ENCODE measurements at places on chromosomes 5 and 9.

- no peak for ATAC-seq
These were observed 148.2 kb downstream of the CAAP1 start for GRCh38 chr9:26744191-26744965.

GRCh38 chr5:94796586-94796985 lies 178.1 kb downstream of the SLF1 start:
- ATAC-seq, result no peak

DNA sequence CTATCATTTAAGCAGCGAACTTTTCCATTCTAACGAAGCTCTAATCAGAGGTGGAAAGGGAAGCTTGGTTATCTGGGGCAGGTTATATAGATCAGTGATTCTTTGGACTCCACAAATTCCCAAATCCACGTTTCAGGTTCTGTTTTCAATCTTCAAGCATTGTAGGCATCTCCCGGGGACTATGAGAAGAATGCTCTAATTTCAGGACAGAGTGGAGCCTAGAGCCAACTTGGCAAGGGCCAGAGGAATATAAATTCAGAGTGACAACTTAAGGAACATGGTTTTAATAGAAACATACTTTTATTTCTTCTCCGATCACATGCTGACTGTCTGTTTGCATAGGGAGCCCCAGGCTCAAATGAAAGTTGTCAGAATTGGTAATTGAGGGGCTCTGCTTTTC lies 514.0 kb upstream of the KLF4 start:
- no peak for ATAC-seq

GRCh38 chr9:126298063-126298801 lies 28.4 kb upstream of the MVB12B start:
- ATAC-seq, result no peak

GRCh38 chr9:112554516-112554915 lies 67.9 kb downstream of the KIAA1958 start:
- ATAC-seq, result no peak

GRCh38 chr5:17228821-17229291 lies 11.4 kb downstream of the BASP1 start:
- no peak for ATAC-seq

DNA sequence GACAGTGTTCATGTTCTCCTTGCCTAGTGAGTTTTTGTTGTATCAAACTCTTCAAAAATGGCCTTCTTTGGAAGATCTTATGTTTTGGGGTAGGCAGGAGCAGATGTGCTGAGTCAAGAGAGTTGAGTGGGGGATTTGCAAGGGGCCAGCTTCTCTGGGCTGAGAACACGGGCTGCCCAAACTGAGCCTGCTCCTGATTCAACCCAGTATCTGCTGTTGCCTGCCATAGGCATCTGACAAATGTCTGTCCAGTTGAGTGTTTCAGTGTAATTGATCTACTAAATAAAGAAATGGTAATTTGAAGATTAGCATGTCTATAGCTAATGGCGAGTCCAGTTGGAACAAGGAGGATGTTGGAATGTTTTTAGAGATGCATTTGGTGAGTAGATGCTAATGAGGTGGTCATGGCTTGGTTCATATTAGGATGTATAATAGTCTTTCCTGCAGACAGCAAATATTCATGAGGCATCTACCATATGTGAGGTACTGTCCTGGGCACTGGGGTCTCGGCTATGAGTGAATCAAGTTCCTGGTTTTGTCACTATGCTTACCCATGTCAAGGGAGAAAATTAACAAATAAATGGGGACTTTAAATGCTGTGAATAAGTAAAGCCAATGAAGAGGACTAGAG lies 119.5 kb downstream of the ADCY2 start:
- ATAC-seq, result no peak

DNA sequence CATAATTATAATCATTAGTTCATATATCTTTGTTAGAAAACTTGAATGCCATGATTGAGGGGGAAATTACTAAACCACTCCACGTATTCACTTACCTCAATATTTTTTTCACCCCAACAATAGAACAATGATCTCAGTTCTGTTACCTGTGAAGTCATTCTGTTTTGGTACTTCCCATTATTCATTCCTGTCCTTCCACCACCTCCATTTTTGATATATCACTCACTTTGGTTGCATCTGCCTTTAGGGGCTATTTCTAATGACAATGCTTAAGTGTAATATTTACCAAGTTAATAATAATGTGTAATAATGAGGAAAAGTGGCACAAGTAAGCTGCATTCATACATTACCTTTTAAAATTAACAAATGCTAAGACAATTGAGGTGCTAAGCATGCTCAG lies 218.4 kb downstream of the SPATA31D1 start:
- ATAC-seq, result no peak

- ATAC-seq, result no peak
These were observed 96.5 kb upstream of the SLC25A48 start for GRCh38 chr5:135737701-135738563.

DNA sequence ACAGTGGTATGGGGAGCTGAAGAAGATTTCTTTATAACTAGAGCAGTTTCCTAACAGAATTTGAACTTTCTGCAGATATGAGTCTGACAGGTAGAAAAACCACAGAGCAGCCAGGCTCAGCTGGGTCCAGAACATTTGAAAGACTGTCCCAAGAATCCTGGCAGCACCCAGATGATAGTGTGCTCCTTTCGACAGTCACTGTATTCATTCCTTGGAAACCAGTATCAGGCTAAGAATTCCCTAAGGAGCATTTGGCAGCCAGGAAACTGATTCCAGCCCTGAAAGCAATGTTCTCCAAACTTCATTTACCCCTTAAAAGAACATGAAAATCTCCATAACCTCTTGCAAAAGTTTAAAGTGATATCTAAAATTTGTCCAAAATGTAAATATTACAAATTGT lies 123.0 kb upstream of the MTAP start:
- ATAC-seq, result no peak

DNA sequence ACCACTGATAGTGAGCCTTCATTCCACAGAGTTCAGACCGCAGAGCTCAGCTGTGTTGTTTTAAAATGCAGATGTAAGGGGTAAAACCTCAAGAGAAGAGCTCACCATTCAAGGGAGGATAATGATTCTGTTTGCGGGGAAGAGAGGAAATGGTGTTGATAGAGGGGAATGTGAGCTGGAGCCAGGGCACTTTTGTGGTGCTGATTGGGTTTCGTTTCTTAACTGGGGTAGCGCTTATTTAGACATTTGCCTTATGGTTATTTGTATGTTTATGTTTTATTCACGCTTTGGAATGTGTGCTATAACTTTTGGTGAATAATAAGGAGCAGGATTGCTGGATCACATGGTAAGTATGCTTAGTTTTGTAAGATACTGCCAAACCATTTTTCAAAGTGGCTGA lies 42.5 kb downstream of the STXBP1 start:
- no peak for ATAC-seq

GRCh38 chr9:77224746-77225312 lies 47.5 kb downstream of the VPS13A start:
- no peak for ATAC-seq

DNA sequence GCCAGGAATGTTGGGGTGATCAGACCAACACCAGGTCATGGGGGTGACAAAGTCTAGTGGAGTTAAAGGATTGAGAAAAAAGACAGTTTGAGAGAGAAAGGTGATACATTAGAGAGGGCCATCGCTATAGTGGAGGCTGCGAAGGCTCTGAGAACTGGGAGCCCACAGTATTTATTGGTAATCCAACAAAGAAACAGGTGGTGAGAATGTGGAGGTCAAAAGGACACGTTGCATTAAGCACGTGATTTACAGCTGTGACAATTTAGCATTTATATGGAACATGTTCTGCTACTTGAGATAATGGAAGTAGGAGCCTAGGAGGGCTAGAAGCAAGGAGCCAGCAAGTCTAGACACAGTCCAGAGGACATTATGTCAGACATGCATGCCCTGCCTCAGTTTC lies 2086.5 kb upstream of the C9orf72 start:
- ATAC-seq, result no peak

GRCh38 chr5:151683986-151684588 lies 2.6 kb downstream of the SPARC start:
- no peak for ATAC-seq

- ATAC-seq, result no peak
These were observed 21.1 kb downstream of the ERCC6L2 start for GRCh38 chr9:95896580-95896979.

GRCh38 chr5:171205375-171205774 lies 103.7 kb upstream of the TLX3 start:
- ATAC-seq, result no peak

GRCh38 chr5:136033848-136034247 lies 5.1 kb downstream of the TGFBI start:
- ATAC-seq, result no peak

GRCh38 chr9:97768746-97769145 lies 71.6 kb upstream of the XPA start:
- no peak for ATAC-seq

DNA sequence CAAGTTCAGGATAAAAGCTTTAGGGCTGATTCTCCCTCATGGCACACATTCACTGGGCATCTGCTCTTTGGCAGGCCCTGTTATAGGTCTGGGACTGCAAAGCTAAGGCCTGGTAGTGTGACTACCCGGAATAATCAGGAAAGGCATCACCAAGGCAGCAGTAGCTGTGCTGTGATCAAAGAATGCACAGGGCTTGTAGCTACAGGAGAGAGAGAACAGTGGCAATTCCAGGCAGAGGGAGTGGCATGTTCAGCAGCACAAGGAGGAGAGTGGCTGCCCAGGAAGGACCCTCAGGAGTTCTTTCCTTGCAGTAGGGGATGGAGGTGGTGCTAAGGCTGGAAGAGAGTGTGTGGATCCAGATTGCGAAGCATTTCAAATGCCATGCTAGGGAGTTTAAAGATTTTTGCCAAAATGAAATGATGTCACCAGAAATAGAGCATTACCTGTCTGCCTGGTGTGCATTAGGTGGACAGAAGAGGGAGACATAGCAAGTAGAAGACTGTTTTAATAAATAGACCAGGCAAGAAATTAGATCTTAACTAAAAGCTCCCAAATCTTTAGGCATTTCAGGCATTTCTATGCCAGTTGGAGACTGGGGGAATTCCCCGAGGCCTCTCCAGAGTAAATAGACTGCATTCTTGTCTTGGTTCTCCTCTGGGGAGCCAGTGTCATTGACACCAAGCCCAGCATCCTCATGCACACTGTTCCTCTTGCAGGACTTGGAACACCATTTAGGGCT lies 69.1 kb downstream of the GPR21 start:
- ATAC-seq, result no peak

DNA sequence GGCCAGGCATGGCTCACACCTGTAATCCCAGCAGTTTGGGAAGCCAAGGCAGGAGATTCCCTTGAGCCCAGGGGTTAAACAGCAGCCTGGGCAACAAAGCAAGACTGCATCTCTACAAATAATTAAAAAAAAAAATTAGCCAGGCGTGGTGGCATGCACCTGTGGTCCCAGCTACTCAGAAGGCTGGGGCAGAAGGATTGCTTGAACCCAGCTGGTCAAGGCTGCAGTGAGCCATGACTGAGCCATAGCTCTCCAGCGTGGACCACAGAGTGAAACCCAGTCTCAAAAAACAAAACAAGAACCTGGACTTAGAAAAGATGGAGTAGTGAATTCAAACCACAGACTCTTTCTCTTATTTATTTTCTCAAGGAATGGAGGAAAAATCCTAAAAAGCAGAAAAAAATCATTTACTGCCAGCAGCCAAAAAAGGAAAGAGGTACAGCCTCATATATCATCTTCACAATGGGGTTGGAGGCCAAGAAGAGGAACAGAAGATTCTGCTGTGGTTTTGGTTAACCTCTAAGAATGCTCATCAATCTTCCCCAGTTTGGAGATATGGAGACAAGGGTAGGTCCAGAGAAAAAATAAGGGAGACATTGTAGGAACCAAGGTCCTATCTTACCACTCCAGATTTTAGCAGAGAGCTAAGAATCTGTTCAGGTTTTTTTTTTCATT lies 40.0 kb upstream of the MYO10 start:
- no peak for ATAC-seq

DNA sequence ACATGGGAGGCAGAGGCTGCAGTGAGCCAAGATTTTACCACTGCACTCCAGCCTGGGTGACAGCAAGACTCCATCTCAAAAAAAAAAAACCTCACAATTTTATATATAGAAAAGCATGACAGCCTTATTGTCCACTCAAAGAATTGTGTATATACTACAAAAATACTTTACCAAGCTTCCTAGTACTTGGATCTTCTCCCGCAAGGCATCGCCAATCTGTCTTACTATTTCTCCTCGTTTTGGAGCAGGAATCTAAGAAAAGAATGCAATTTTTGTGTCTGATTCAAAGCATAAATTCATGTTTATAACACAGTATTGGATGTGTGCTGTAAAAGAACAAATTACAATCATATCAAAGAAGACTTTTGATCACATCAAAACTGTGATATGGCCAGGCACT lies 11.3 kb downstream of the ALDH7A1 start:
- ATAC-seq, result no peak

GRCh38 chr5:138605254-138605972 lies 30.2 kb upstream of the HSPA9 start:
- no peak for ATAC-seq

- no peak for ATAC-seq
These were observed 213.9 kb downstream of the GABBR2 start for GRCh38 chr9:98494852-98495251.

GRCh38 chr5:68464424-68464823 lies 248.9 kb downstream of the PIK3R1 start:
- ATAC-seq, result peak; percentile 94

DNA sequence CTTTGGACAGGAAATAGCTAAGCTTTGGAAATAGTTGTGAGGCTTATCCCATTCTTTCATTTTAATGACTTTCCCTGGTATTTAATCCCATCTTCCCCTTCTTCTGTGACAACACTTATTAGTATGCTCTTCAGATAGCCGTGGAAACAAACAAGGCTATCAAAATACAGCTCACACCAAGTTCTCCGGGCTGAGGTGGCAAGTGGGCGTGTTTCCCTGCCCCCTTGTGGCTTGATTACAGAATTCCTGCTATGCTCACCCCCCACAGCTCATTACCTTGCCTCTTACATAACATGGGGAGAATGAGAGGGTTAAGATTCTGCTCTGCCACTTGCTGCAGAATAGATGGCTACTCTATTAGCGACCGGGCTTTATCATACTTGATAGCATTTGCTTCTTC lies 437.1 kb upstream of the TLE4 start:
- ATAC-seq, result no peak

DNA sequence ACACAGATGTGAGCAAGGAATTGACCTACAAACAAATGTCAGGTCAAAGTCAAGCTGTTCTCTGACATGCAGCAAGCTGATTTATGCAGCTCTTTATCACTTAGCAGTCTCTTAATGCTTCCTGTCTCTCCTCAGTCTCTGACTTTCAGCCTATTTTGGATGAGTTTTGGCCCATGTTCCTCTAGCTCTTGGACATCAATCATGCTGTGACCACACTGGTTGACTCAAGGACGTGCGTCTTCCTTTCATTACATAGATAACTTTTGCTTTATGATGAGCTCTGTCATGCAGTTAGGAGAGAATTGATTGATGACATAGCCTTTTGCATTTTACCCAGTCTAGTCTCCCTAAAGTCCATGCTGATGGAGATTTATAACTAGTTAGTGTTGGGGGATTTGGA lies 9.4 kb upstream of the REEP5 start:
- no peak for ATAC-seq

DNA sequence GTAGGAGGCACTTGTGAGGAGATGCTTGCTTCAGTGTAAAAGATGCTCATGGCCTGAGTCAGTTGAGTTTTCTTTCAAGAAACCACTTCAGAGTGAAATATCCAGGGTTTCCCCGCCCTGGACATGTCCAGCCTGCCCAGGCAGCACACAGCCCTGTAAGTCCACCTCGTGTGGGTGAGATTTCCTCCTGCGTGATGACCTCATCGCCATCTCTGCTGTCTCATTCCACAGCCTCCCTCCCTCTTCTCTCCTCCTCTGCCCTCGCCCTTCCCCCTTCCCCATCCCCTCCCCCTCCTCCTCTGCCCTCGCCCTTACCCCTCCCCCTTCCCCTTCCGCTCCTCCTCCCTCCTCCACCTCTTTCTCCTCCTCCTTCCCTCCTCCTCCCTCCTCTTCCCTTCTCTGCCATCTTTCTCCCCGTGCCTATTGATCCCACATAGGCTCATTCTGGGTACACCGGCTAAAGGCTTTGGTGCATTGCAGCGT lies 34.0 kb upstream of the NCS1 start:
- no peak for ATAC-seq

Data from activated CD4-positive, CD25-positive, alpha-beta regulatory T cell treated with anti-CD3 and anti-CD28 coated beads, Interleukin-2, amount 50 U/mL, for 24 hours (primary cell).